ENCODE measurements at places on chromosomes 4 and X.

DNA sequence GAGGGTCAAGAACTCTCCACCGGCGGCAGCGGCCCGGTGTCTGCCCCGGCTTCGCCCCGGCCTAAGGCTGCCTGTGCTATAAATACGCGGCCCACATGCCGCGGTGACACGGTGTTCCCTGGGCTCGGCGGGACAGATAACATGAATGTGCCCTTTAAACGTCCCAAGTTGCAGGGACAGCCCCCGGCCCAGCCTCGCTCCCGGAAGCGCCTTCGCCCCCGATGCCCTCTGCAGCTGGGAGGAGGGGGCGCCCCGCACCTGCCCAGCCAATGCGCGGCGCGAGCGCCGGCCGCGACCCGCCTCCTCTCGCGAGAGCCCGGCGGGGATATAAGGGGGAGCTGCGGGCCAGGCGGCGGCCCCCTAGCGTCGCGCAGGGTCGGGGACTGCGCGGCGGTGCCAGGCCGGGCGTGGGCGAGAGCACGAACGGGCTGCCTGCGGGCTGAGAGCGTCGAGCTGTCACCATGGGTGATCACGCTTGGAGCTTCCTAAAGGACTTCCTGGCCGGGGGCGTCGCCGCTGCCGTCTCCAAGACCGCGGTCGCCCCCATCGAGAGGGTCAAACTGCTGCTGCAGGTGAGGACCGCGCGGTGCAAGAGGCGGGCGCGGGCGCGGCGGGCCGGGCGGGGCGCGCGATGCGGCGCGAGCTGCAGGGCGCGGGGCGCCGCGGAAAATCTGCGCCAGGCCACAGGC is at the start of gene SLC25A4:
SLC25A4 (plus strand) TSS at position 355 of the 689 bp plus-strand sequence; CDS start at position 462, 107 bp downstream.
- peak; percentile 83 for DNase-seq

GRCh38 chr4:7818399-7818911 is 121.2 kb downstream of the AFAP1 start:
- no peak for DNase-seq

DNA sequence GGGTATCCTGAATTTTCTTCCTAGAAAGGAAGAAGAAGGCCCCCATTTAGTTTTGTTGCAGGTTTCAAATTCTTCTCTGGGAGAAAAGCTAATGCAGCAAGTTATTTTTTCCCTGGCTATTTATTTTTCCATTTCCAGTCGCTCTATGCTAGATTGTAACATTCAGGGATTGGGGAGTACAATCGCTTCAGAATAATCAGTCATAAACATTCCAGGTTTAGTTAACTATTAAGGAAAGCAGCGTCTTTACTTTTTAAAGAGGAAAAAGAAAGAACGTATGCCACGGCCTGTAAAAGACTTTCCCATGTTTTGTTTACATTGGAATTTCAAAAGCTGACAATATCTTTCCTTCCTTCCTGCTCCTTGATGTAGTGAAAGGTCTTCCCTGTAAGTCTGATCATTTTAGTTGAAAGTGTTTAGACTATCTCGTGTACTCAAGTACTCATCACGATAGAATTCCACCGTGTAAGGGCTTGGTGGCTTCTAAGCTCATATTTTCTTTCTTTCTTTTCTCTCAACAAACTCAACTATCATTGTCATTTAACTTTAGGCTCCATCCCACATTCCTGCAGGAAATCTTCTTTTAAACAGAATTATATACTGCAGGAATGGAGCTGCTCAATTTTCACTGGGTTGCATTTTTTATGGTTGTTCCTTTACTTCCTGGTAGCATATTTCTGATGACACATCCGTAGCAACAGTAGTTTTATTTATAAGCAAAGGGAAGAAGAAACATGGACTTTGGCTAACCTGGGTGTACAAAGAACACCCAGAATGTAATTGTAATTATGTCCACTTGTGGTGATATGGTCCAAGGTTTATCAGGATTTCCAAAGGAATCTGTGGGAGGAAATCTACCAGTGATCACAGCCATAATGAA is 213.1 kb upstream of the FAT1 start:
- DNase-seq, result no peak

- no peak for DNase-seq
Measured at GRCh38 chrX:153620576-153620975, 21.6 kb upstream of the CCNQ start.

GRCh38 chr4:146453181-146453807 is 68.4 kb downstream of the SLC10A7 start:
- DNase-seq, result no peak

GRCh38 chr4:78953769-78954666 is 14.8 kb upstream of the PAQR3 start:
- DNase-seq, result no peak

DNA sequence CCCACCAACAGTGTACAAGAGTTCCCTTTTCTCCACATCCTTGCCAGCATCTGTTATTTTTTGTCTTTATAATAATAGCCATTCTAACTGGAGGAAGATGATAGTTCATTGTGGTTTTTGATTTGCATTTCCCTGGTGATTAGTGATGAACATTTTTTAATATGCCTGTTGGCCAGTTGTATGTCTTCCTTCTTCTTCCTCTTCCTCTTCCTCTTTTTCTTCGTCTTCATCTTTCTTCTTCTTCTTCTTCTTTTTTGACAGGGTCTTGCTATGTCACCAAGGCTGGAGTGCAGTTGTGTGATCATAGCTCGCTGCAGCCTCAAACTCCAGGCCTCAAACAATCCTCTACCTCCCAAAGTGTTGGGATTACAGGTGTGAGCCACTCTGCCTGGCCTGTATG is 87.4 kb downstream of the CCDC160 start:
- DNase-seq, result no peak

DNA sequence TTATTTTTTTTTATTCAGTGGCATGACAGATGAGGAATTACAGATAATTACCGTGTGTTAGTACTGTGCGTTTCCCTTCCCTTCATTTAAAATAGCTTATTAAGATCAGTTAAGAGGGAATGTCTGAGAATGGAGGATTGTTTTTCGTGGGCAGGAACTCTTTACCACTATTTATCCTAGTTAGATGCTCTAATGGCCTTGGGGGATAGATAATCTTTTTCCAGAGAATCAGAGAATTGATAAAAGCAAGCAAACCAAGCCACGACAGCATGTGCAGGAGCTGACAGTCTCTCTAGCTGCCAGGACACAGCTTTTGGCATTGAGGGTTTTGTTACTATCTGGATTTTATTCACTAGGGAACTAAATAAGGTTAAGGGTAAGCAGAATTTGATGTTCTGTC is 128.7 kb downstream of the DCLK2 start:
- DNase-seq, result no peak

DNA sequence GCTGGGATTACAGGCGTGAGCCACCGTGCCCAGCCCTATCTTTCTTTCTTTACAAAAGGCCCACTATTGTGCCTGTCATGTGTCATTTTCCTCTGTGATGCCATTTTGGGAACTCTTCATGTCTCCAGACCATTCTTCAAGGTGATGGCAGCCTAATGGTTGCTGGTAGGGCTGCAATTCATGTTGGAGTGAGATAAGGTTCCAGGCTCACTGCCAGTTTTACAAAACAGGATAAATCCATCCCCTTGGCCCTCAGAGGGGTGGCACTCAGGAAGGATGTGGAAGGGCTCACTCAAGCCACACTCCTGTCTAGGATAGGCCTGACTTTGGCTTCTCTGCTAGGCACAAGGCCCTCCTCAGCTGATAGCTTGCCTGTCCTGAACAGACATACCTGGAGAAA is 3.8 kb downstream of the TCEAL9 start:
- no peak for DNase-seq

GRCh38 chr4:104860238-104861123 is 286.2 kb upstream of the TET2 start:
- no peak for DNase-seq

- no peak for DNase-seq
Measured at GRCh38 chrX:29851857-29852605, 363.3 kb upstream of the MAGEB2 start.

GRCh38 chr4:159540038-159540437 is 437.2 kb downstream of the RAPGEF2 start:
- DNase-seq, result no peak

- DNase-seq, result no peak
Measured at GRCh38 chr4:2182994-2183393, 58.9 kb downstream of the HAUS3 start.

- DNase-seq, result no peak
Measured at GRCh38 chr4:136800248-136800647, 732.0 kb downstream of the PCDH18 start.

- DNase-seq, result no peak
Measured at GRCh38 chr4:31088600-31089230, 368.5 kb downstream of the PCDH7 start.

- no peak for DNase-seq
Measured at GRCh38 chr4:152885185-152885584, 50.9 kb upstream of the FHDC1 start.

DNA sequence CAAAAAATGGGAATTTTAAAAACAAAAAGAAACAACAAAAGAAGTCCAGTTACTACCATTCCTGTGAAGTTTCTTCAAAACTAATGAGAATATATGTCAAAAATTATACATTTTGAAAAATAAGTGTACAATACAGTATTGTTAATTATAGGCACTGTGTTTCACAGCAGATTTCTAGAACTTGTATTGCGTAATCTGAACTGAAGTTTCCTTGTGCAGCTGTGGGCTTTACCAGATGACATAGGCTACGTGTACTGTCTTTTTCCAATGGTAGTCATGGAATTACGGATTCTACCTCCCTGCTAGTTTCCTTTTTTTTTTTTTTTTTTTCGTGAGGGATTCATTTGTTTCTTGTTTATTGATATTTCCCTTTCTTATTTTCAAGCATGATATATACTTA is 113.8 kb upstream of the GABRA2 start:
- no peak for DNase-seq

DNA sequence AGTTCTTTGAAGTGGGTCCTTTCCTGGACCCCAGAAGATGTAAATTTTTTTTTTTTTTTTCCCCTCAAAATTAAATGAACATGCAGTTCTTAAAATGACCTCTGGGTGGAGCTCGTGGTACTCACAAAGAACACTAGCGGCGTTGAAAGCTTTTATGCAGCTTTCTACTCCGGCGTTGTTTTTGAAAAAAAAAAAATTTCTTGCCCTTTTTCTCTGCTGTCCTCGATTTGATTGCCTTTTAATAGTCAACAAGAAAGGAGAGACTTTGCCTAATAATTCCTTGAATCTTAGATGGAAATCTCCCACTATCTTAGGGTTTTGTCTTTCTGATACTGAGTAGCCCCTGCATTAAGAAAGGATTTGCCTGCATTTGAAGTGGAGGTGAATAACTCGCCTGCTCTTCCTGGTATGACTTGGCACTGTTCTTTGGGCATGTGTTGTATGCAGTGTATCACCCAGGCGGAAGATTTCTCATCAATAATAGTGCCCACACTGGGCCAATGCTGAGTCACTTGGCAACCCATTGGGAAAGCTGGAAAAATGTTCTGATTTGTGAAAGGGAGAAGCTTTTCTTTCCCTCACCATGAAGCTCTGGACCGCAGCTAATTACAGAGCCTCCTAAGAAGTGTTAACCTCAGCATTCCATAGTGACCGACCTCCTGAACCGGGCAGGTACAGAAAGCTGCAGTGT is 104.0 kb downstream of the PHEX start:
- DNase-seq, result no peak

DNA sequence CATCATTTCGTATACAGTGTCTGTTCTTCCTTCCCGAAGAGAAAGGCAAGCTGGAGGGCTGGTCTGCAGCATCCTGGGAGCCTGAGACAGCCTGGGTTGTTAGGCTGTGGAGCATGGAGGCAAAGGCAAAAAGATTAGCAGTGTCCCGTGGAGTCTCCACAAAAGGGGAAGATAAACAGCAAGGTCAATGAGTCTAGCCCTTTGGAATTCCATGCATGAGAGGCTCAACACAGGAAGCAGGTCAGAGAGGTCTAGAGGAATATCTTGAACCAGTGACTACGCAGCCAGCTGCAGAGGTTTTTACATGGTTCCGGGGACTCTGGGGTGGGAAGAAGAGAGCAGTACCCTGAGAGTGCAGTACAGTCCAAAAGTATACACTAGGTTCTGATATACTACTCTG is 12.2 kb upstream of the MCF2 start:
- DNase-seq, result no peak

DNA sequence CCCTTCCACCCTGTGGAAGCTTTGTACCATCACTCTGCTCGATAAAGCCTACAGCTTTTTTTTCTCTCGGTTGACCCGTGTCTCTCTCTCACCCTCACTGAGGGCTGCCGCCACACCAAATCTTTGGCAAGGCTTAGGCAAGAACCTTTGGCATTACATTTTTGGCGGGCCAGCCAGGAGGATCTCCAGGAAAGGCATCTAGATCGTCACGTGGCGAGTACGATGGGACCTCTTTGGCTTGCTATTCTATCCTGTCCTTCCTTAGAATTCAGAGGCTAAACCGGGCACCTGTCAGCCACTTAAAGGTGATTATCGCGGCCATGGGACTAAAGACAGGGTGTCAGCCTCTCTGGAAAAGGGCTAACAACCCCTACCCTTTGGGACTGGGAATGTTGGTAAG is 96.2 kb downstream of the UGT2B28 start:
- no peak for DNase-seq

GRCh38 chrX:74922922-74923543 is 2.2 kb downstream of the NEXMIF start:
- DNase-seq, result no peak

DNA sequence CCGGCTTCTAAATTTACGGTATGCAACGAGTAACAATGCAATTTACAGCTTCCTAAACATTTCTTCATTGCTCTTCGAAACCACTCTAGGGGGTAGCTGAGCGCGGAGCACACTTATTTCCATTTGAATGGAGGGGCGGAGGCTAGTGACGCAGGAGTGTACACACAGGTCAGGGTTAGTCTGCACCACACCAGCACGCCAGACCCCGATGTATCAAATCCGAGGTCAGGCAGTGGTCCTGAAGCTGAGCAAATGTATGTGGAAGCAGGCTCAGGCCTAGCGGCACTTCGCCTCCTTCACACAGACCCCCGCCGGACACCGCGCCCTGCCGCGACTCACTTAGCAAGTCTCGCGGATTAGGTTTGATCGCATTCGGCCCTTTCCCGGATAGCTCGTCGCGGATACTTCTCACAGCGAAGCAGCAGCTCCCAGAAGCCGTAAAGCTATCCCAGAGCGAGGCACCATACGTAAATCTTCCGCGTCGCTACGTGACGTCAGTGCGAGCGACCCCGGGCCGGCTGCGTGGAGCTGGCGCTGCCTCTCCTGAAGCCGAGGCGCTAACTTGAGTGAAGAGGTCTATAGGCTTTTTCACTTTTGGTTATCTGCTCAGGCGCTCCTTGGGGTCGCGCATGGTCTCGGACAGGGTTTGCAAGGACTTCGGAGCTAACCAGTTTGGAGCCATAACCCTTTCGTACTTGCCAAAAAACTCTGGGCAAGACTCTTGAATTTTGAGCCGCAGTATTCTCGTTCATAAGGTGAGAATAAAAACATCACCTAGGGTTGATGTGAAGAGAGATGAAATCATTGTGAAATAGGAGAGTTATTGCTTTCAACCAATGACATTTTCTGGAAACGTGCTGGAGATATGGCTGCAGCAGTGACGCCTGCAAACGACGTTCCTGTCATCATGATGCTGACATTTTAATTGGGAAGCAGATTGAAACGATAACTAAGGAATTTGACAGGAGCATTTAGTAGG is at the start of gene AASDH:
AASDH (minus strand) TSS at position 469 of the 979 bp plus-strand sequence. CDS start 3,192 bp downstream, outside the sequence.
- peak; percentile 89 for DNase-seq

Data from effector CD8-positive, alpha-beta T cell (primary cell).